ENCODE measurements at places on chromosomes 6 and 20.

DNA sequence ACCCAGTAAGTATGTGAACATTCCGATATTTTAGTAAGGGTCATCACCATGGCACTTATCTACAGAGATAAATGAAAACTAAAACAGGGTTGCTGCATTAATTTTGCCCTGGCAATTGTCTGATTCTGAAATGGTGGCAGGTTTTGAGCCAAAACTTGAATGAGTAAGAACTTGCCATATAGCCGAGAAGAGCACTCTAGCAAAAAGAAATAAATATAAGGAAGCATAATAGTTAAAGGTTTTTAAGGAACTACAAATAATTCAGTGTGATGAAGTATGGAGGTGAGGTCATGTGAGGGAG, 68.5 kb upstream of the BTN3A2 start:
- no peak for DNase-seq

GRCh38 chr6:157570752-157571151, 189.8 kb downstream of the ZDHHC14 start:
- no peak for DNase-seq

GRCh38 chr6:85945459-85946185, 302.9 kb upstream of the SYNCRIP start:
- DNase-seq: no peak

GRCh38 chr6:122066200-122066599, 333.3 kb upstream of the HSF2 start:
- no peak for DNase-seq

GRCh38 chr6:45116714-45117410, 211.3 kb upstream of the RUNX2 start:
- no peak for DNase-seq

DNA sequence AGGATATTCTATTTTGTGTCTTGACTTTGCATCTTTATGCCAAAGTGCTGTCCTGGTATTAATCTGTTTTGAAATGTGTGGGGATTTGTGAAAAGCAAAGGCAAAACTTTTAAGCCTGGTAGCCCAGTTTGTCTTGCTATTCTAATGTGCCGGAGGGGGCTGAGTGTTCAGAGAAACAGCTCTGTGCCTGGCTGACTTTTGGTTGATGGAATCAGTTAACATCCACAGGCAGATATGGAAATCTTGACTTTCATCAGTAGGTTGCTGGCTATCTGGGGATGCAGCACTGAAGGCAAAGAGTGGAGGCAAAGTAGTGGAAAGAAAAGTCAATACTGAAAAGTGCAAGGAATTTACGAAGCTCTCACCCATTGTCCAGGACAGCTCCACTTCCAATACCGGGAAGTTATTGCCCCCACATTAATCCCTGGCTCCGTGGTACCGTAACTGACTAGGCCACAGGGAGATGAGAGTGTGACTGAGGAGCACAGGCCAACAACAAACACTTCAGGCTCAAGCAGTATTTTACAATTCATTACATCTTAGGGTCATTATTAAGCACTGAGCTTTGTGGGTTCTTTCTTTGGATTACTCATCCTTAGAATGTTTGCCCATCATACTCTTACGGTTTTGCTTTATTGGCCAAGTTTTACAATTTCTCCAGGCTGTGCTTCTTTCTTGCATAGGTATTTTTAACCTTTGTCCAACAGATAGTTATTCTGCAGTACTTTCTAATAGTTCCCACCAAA, 164.6 kb downstream of the MTFR2 start:
- no peak for DNase-seq

DNA sequence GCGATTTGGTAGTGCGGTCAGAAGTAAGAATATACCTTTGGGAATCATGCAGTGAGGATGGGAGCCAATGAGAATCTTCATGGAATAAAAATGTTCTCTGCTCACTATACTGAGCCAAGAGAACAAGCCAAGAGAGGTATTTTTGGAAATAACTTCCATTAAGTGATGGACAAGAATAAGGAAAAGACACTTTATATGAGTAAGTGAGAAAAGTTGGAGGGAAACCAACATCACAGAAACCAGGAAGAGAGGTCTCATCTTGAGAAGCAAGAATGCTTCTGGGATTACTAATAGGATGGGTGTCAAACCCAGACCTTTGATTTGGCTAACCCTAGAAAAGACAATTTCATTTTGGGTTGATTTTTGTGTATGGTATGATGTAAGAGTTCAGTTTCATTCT, 181.2 kb upstream of the JAG1 start:
- no peak for DNase-seq

- DNase-seq: no peak
Observed at GRCh38 chr6:121816906-121817540, 381.6 kb downstream of the GJA1 start.

GRCh38 chr6:161414180-161414579, 140.3 kb upstream of the AGPAT4 start:
- no peak for DNase-seq

DNA sequence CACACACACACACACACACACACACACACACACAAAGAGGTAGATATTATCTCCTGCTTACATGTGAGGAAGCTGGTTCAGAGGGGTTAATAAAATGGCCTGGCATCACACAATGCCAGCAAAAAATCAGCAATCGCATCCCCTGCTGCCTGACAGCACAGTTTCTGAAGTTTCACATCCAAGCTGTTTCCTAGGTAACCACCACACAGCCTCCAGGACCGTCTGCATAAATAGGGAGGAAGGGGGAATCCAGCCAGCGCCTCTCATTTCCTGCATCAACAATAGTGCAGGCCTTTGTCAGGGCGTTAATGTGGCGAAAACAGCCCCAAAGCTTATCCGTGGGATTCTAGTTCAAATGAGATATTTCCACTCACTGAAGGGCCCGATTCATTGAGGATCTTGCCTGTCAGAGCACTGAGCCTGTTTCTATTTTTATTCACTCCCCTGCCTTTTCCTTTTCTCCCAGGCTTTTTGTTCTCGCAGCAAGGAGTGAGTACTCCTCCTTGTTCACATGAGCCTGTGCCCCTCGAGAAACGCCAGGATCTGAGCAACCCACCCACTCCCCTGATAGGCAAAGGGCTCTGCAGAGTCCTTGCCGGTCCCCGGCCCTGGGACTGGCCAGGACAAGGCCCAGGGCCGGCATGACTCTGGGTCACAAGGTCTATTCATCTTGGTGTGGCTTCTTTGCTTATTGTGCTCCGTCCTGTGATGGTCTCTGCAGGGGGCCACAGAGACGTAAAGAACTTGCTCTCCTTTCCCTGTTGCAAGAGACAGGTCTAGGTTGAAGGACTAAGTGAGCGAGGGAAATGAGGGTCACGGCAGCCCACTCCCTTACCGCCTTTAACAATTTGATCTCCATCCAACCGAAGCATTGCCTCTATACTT, 32.7 kb downstream of the TUBB2B start:
- DNase-seq: peak; percentile 78

- no peak for DNase-seq
Observed at GRCh38 chr6:113598786-113599185, 258.4 kb upstream of the MARCKS start.

GRCh38 chr6:3766214-3766613, 14.7 kb upstream of the PXDC1 start:
- DNase-seq: no peak

GRCh38 chr6:43806043-43806757, 36.2 kb downstream of the VEGFA start:
- DNase-seq: peak; percentile 71

GRCh38 chr6:32110632-32111031, 1.5 kb upstream of the TNXB start:
- DNase-seq: no peak

DNA sequence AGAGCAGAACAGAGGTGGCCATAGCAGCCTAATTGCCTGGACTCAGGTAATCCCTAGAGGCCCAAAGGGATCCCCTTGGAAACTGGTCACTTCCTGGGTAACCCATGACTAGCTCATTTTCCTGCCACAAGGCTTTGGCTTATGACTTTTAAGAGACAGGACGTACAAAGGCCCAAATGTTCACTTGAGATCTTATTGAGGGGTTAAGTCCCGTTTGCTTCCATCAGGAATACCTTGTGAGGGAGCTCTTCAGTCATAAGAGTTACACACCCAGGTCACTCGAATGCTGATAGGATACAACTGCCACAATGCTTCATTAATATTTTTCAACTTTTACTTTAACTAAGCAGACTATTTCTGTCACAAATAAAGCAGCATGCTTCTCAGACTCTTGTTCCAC, 51.7 kb downstream of the TMEM170B start:
- DNase-seq: no peak

DNA sequence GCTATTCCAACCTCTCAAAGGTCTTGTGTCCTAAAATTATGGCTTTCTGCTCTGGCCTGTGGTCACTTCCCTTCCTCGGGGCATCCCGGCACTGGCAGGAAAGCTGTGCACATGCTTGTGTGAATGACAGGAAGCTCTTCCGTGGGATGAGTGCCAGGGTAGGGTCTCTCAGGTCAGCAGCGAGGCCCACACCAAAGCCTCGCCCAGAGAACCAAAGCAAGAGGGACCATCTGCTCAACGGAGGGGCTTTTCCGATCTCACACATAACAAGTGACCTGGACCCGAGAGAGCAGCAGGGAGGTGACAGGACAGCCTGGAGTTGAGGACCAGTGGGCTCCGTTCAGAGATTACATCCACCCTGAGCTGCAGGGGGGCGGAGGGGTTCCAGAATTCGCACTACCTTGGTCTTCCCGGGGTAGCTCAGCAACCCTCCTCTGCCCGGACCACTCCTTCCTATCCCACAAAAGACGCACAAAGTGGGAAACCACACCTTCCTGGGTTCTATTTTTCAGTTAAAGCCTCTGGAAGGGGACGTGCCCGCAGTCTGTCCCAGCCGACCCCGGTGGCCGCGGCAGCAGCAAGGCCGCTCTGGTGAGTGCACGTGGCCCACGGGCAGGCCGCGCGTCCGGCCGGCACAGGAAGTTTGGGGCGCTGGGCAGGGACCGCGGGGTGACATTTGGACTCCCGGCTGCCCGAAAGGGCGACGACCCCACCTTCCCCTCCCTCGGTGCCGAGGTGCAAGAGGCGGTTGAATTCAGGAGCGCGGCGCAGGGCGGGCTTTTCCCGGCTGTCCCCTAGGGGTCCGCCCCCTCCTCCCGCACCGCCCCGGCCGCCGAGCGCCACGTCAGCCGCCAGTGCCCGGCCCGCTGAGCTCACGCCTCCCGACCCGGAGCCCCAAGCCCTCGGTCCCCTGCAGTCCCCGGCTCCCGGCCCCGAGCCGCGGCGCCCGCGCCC, 988 bp downstream of the TXNDC5 start:
- peak; percentile 56 for DNase-seq

- no peak for DNase-seq
Observed at GRCh38 chr20:62404761-62405107, 2.4 kb downstream of the CABLES2 start.

GRCh38 chr20:48120120-48120519, 334.8 kb upstream of the SULF2 start:
- no peak for DNase-seq

GRCh38 chr6:81172056-81172740, 580.3 kb downstream of the TENT5A start:
- no peak for DNase-seq

DNA sequence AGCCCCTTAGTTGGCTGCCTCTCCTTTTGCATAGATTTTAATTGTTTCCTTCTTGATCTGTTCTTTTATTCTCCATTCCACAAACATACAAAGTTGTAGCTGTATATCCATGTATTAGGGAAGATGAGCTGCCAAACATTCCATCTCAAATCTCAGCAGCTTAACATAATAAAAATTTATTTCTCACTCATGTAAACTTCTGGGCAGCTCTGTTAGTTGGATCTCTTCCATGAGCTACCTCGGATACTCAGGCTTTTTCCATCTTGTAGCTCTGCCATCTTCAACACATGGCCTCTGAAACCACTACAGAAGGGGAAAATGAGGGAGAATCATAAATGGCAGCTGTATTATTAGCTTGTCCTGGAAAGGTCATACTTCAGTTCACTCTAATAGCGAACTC, 149.4 kb upstream of the BMP2 start:
- no peak for DNase-seq

GRCh38 chr6:158374020-158374419, 61.8 kb downstream of the TULP4 start:
- DNase-seq: no peak

DNA sequence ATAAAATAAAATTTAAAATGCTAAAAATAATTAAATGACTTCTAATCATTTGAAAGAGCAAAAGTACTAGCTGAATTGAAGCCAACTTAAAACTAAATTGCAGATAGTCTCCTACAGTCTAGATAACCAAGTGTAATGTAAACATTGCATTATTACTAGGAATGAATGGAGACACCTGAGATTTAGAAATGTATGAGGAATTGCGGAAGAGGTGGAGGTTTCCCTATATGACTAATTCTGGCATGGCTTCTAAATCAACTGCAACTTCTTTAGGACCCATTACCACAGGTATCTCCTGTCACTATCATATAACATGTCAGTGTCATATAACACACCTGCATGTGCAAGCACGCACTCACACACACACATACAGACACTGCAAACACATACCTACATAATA, 13.2 kb upstream of the GPR6 start:
- DNase-seq: no peak

DNA sequence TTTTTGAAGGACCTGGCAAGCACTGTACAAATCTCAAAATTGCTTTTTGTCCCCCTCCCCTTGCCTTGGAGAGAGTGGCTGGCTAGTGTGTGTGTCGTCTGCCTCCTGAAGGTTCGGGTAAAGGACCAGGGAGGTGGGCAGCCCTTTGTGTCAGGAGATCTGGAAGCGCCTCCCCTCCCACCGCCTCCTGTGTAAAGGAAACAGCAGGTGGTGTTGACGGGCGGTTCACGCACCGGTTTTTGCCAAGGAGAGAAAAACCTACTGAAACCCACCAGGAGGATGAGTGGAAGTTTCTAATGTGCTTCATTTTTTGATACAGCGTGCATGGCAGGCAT, 1.2 kb downstream of the ENTPD6 start:
- peak; percentile 80 for DNase-seq

- no peak for DNase-seq
Observed at GRCh38 chr6:80319196-80319595, 212.7 kb downstream of the BCKDHB start.

DNA sequence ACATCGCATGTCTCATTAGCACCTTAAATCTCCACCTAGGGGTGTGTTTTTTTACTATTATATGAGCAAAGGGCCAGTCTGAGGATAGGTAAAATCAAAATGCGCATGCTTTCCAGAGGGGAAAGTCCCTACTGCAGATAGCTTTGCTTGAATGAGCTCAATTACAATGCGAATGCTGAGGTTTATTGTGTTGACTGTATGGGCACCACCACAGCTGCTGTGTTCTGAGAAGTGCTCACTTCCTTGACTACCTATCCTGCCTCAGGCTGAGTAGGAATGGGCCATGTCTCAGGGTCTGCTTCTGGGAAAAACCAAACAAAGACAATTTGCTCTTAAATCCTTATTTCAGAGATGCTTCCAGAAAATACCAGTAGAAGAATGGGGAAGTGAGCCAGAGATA, 36.6 kb downstream of the MOCS1 start:
- no peak for DNase-seq
